Pons (tissue), 1 donor: ENCODE measurements at places on chromosomes 12 and 14.
A peak's percentile ranks its signal among the peaks of the same experiment; 100 is the strongest.

DNA sequence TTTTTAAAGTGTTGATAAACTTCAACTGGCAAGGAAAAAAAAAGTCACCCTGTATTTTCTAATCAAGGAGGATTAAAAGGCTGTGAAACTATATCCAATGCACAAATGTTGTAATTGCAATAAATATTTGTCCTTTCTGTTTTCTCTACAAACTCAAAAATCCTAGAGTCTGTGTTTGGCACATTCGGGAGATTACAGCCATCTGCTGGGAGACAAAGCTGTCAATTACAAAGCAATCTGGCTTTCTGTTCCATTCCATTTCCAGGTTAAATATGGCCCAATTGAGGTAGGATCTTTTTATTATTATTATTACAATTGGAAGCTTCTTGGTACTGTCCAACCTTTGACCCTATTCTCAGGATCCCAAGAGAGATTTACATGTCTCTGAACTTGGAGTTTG is 295.9 kb downstream of the DIO2 start:
- DNase-seq = no peak

- no peak for DNase-seq
Observed at GRCh38 chr14:97581016-97581415, 783.8 kb downstream of the VRK1 start.

- no peak for DNase-seq
Observed at GRCh38 chr12:125013816-125014442, 20.5 kb downstream of the BRI3BP start.

DNA sequence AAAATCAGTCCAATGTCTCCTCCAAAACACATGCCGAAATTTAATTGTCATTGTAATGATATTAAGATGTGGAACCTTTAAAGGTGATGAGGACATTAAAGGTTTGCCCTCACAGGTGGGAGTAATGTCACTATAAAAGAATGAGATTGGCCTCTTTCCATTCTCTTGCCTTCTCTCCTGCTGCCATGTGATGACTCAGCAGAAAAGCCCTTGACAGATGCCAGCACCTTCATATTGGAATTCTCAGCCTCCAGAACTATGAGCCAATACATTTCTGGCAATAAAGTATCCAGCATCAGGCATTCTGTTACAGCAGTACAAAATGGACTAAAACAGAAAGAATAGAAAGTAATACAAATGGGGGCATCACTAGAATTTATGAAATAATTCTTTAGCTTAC is 609.7 kb downstream of the SLC16A7 start:
- DNase-seq = no peak

- DNase-seq = peak; percentile 83
Observed at GRCh38 chr14:92973261-92973797, 50.4 kb downstream of the CHGA start.

DNA sequence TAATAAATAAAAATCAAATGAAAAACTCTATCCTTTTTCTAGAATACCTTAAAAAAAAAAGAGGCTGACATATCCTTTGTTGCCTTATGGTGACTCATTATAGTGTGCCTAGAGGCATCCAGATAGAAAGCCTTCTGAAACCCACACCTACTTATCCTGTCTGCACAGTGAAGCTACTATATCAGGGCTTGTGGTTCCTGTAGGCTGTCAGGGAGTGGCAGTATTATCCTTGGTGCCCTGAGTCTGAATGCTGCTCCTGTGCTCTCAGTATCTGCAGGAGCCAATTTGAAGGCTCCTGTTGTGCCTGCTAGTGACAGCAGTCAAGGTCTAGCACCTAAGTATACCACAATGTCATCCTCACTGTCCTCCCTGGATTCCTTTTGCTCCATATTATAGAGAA is 168.4 kb upstream of the AVPR1A start:
- no peak for DNase-seq

GRCh38 chr14:76918256-76918781 is 92.1 kb downstream of the LRRC74A start:
- peak; percentile 79 for DNase-seq

GRCh38 chr14:92675421-92675820 is 73.0 kb downstream of the LGMN start:
- no peak for DNase-seq

DNA sequence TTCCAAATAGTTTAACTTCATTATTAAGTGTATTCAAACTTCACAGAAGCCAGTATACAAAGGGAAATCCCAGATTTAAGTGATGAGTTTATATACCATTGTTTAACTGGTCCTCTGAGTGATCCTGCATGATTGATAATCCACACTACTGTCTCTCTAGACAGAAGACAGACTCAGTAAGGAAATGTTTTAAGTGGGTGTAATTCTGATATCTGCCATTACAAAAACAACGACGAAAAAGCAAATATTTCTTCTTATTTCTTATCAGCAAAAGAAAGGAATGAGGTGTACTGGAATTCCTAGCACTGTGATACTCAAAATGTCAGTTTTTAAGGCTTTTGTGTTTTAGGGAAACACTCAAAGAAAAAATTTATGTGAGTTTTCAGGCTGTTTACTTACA is 127.5 kb downstream of the GPHN start:
- no peak for DNase-seq
